ENCODE measurements at places on chromosomes 5 and 9.

DNA sequence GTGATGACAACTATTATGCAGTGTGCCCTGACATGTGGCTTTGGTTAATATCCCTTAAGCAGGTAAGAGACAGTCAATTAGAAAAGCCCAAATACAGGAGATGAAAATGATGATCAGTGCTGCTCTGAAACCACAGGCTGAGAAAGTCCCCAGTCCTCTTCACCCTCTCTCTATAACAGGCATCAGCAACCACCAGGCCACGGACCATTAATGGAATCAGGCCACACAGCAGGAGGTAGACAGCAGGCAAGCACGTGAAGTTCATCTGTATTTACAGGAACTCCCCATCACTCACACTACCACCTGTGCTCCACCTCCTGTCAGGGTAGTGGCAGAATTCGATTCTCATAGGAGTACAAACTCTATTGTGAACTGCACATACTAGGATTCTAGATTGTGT is 591.6 kb upstream of the CYLC2 start:
- DNase-seq = no peak

DNA sequence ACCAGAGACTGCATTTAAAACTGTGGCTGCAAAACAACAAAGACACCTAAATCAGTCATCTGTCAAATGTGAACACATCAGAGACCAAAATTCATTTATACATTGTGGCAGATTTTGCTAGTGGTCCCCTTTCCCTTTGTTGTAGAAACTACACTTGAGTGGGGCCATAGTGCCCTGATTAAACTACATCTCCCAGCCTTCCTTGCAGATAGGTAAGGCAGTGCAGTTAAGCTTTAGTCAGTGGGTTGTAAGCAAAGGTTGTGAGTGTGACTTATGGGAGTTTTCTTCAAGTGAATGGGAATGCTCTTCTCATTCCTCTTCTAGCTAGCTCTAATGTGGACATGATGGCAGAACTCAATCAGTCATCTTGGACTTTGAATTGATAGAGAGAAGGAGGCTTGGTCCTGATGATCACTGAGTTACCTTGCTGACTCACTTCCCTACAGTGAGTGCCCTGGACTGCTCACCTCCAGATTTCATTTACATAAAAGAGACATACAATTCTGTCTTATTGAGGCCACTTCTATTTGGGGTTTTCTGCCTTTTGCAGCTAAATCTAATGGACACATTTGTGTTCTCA is 35.2 kb upstream of the SPARC start:
- no peak for DNase-seq

GRCh38 chr9:129567842-129568559 is 52.9 kb downstream of the C9orf50 start:
- DNase-seq = no peak

GRCh38 chr5:25489834-25490538 is 845.2 kb upstream of the CDH10 start:
- no peak for DNase-seq

DNA sequence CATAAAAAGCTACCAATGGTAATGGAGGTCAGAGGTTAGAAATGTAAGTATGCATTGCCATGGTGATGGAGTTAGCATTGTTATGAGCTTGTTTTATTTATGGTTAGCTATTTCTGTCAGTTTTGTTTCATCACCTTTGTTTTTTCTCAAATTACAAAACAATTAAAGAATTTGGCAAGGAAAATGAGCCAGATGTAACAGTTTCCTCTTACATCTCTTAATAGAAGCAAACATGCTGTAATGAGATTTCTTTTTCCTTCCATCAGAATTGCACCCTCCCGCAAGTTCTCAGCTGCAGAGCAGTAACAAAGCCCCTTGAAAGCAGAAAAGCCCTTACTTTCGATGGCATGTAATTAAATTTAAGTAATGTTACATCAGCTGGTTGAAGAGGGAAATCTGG is 233.0 kb downstream of the SGCD start:
- DNase-seq = no peak

DNA sequence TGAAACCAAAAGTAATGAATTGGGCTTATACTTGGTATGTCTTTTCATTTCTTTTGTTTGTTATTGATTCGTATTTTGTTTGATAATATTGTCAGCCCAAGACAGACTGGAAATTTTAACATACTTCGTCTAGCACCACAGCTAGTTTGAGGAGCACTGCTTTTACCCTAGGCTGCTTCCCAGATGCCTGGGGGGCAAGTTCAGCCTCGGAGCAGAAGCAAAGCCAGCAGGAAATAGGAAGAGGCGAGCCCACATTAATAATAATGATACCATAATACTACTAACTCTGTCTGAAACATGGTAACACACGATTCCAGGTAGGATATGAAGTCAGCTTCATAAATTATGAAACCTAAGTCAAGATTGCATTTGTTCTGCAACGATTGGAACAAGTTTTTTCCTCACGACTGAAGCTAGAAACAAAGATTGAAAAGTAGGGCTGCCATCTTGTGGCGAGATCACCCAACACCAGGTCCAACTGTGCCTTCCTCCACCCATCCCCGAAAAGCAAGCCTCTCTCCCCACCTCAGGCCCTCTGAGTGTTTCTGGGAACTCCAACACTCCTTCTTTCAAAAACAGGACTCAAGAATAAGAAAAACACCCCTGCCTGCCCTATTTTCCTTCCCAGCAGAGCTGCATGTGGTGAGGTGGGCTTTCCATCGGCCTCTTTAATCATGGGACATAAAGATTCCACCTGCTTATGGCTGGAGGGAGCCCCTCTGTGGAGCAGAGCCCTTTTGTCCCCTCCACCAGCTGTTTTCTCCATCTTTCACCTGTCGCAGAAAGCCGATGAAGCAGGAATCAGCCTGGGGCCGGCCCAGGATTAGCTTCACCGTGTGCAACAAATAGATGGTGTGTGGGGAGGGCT is 236.4 kb downstream of the CAAP1 start:
- no peak for DNase-seq

DNA sequence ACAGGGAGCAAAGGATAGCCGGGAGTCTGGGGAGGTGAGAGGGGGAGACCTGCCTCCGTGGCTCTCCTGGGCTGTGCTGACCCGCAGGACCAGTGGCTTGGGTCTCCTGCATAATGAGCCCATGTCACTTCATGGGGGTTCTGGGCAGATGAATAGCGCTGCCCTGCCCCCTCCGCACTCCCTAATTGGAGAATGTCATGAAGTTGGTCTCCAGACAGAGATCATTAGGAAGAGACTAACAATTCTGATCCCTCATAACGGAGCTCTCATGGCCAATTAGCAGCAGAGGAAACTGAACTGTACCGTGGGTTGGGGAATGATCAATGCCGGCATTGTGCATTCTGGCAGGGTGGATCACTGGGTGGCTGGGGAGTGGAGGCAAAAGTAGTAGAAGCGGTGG is 186.1 kb downstream of the FSTL4 start:
- no peak for DNase-seq

DNA sequence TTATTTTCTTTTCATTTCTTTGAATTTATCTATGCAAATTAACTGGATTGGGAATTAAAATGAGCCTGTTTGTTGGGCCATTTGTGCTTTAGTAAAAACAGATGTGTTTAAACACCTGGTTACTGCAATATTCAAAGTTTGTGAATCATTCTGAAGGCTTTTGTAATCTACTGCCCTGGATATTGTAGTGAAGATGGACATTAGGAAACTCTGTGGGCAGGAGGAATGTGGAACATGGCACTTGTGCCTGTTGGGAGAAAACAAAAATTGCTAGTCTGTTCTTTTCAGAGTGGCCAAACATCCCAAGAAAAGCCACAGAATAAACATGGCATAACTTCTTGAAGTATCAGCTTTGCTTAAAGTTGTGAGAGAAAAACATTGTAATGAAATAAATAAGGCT is 40.8 kb downstream of the CHSY3 start:
- no peak for DNase-seq

DNA sequence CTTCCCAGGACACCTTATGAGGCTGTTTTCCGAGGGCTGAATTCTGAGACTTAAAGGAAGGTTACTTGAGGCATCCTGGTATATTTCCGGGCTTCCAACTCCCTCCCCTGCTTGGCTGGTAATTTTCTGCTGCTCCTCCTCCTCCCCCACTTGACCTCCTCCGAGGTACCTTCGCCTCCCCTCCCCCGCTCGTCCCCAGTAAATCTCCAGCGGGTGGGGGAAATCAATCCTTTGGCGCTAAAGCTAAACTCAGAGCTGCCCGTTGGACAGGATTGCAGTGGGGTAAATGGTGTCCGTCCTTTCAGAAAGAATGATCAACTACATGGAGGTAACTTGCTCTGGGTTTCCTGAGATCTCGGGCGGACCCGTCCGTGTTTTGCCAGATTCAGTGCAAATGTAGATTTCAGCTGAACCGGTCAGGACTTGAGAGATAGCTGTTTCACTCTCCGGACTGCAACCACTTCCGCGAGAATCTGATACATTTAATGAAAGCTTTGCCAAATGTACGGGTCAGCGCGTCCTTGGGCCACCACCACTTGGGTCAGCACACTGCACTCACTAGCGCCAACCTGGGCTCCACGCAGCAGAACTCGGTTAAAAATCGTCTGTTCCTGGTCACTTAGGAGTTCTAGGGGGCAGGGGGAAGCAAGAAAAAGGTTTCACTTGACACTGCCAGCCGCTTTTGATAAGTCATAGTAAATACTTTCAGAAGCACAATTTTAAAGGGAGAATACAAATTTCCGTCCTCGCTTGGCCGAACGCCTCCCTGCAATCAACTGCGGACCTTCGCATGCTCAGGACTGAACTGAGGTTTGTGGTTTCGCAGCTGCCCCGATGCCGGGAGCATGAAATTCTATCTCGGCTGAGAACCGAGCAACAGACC is 4.6 kb upstream of the ISL1 start:
- DNase-seq = no peak

- no peak for DNase-seq
Measured at GRCh38 chr9:31210978-31211570, 1173.4 kb upstream of the ACO1 start.

DNA sequence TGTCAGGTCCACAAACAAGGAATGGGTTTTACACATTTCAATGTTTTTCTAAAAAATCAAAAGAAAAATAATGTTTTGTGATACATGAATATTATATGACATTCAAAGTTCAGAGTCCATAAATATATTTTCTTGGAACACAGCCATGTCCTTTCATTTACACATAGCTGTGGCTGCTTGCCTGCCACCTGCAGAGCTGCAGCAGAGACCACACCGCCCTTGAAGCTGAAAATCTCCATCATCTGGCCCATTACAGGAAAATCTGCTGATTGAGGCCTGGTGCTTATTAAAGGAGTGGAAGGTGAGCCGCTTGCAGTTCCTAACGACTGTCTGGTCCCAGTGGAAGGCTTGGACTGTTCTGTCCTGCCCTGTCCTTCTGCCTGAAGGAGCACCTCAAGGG is 232.6 kb upstream of the ADAMTS16 start:
- DNase-seq = no peak

GRCh38 chr9:15180124-15180523 is 126.9 kb downstream of the TTC39B start:
- DNase-seq = no peak

- no peak for DNase-seq
Measured at GRCh38 chr9:132984202-132985070, 5.9 kb downstream of the GFI1B start.

- DNase-seq = no peak
Measured at GRCh38 chr5:127003798-127004495, 26.4 kb downstream of the MARCHF3 start.

DNA sequence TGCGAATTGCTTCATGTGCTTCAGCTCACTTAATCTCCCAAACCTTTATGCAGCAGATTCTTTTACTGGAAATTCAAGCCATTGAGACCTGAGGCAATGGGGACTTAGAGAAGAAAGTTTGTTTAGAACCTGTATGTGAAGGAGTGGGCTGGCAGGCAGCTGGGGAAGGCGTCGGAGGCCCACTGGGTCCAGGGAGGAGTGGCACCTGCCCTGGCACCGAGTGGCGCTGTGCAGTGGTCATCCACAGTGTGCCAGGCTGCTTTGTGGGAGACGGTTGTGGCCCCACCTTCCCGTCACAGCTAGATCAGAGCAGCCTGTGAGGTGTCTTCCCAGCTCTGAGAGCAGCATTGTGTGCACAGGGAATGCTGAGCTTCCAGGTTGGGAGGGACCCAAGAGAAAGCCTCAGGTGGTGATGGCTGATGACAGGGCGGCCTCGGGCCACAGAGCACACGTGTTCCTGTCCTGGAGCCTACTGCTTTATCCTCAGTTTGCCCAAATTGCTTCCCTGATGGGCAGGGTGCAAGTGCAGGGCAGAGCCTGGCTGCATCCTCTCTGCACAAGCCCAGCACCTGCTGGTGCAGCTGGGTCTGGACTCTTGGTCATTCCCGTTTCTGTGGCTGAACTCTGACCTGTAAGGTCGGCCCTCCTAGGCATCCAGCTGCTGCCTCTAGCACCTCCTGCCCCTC is 175.2 kb downstream of the CACNA1B start:
- peak; percentile 55 for DNase-seq

DNA sequence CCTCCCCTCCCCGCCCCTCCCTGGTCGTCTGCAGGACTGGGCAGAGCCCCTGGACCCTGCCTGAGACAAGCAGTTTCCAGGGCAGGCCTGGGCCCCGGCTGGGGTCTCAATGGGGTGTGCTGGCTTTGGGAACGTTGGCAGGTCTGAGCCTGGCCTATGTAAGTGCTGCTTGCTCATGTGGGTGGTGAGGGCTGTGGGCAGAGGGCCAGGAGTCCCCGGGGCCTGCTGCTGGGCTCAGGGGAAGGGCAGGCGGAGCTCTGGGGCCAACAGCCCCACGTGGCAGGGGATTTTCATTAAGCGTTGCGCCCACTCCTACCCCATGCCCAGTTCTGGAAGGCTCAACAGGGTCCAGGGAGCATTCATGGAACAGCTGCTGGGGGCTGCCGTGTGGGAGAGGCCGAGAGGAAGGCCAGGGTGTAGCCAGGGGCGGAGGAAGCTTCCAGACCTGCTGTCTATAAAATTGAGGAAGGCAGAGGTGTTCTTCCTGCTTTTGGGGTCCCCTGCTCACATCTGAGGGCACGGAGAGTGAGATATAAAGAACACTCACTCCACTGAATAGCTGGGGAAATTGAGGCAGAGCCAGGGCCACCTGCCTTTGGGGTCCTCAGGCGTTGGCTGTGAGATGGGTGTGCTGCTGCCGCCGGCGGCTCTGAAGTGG is 32.5 kb downstream of the RXRA start:
- DNase-seq = no peak

GRCh38 chr9:38622288-38622674 is 1.9 kb upstream of the ANKRD18A start:
- DNase-seq = no peak

GRCh38 chr9:316382-316965 is 101.8 kb downstream of the DOCK8 start:
- DNase-seq = no peak

DNA sequence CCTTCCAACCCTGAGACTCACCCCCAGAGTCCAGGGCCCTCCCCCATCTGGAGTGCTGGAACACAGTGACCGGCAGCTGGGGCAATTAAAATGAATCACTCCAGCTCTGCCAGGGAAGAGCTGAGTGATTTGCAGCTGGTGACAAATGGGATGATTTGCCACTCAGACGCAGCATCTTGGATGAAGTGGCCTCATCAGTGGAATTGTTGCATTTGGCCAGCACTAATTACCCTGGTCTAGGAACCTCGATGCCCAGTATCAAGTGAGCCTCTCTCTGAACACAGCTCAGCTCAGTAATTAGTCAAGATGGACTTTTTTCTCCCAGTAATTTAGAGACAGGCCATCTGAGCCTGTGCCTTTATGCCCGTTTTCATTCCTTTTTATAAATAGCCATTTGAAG is 259.5 kb downstream of the GRIA1 start:
- DNase-seq = no peak

- peak; percentile 41 for DNase-seq
Measured at GRCh38 chr9:91958174-91958573, 8.1 kb upstream of the ROR2 start.

GRCh38 chr9:25752398-25752797 is 74.2 kb upstream of the TUSC1 start:
- DNase-seq = no peak
